NCI-H446 treated with DMSO at 0.1 percent for 48 hours (cell line): ENCODE measurements at places on chromosomes 2 and 18.

DNA sequence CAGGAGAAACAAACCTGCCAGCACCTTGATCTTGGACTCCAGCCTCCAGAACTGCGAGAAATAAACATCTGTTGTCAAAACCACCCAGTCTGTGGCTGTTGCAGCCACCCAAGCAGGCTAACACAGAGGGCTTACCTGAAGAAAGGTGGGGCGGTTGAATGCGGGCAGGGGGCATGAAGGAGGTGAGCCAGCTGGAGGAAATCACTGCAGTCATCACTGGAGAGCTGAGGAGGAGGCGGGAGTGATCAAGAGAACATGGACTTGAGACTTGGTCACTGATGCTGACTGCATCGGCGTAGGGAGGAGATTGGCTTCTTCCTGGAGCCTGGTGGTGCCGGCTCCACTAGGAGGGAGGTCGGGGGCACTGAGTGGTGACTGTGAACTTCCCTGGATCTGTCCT is 14.6 kb upstream of the ARMC9 start:
- DNase-seq = no peak

GRCh38 chr2:168722592-168722991 is 79.8 kb upstream of the NOSTRIN start:
- no peak for DNase-seq

GRCh38 chr2:5921081-5921642 is 229.0 kb downstream of the SOX11 start:
- DNase-seq = no peak

DNA sequence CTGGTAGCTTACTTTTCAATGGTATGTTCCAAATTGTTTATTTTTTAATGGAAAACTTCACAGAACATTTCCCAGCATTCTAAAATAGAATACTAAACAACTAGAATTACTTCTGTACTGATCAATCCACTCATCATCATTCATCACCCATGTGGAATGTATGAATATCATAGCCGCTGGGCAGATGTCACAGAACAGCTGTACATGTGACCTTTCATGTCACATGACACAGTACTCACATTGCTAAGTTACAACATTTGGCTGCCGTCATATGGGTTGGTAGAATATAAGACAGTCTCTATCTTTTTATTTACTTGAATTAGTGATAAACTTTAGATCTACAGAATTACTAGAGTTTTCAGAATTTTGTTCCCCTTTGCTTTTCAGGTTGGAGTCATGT is 387.6 kb downstream of the ZEB2 start:
- no peak for DNase-seq
